ENCODE measurements at places on chromosomes 16 and 17.

GRCh38 chr16:53495325-53495724 is 7.7 kb downstream of the AKTIP start:
- DNase-seq, result no peak

DNA sequence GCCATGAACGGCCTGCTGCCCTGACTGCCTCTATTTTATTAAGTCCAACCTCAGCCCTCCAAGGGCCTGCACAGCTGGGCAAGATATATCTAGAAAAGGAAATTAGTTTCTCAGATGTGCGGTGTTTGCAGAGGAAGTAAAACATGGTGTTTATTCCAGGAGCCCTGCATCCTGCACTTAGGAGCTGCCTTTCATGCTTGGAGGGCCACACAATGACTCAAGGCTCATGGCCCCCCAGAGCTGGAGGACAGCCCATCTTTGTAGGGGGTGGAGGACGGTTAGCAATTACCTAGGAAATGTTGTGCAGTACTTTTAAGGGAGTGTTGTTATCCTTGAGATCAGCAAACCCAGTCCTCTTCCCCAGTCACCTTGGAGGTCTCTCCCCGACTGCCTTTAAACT is 80.5 kb downstream of the COPRS start:
- DNase-seq, result no peak

DNA sequence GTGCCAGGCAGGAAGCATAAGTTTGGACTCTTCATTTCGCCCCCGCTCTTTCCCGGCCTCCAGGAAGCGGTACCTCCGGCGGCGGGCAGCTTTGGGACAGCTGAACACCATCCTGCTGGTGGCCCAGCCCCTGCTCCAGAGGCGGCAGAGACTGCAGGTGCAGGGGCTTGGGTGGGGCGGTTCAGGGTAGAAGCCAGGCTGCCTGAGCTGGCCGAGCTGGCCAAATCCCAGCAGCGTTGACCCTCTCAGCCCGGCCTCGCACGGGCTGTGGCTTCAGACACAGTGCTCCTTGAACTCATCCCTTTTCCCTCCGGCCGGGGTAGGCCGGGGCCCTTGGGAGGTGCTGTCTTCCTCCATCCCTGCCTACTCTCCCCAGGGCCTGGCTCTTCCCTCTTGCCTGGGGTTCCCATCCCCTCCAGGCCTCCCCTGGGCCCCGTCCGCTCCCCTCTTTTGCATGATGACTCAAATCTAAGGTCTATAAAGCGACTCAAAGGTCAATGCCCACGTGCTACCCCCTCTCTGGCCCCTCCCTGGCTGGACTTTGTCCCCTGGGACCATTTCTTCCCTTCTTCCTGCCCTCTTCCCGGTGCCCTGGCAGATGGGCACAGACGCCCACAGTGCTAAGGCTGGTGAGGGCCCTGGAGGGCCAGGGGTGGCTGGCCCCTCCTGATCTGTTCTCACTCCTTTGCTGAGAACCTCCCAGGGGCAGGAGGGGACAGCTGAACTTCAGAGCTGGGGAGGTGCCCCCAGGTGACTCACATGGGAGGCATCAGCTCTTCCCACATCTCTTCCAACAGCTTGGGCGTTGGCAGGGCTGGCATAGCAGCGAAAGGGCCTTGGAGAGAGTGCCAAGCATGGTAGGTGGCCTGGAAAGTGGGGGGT is 22.7 kb downstream of the MYO15B start:
- DNase-seq, result no peak

DNA sequence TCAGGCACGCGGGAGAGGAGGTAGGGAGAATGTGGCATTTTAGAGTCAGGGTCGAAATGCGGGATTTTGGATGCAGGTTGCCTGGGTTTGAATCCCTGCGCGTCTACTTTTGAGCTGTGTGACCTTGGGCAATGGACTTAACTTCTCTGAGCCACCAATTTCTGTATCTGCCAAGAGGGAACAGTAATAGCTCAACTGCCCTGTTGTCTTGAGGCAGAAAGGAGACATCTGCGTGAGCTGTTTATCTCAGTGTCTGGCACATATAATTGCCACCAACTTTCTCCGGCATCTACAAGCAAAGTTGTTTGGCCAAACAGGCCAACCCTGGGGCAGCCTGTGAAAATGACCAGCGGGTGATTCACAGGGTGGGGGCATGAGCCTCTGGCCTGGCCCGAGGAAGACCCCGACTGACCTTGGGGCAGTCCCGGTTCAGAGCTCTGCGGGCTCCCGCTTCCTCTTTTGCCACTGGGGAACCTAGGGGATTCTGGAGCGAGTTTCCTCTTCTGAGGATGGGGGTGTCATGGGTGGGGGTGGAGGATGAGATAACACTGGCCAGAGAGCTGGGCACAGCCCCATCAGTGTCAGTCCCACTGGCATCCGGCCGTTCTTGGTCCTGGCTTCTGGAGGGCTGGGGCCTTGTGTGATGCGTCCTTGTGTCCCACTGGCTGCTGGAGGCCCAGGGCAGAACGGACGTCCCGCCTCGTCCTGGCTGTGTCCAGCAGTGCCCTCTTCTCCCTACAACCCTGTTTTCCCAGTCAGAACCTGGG is 1.3 kb downstream of the SNN start:
- DNase-seq, result no peak

DNA sequence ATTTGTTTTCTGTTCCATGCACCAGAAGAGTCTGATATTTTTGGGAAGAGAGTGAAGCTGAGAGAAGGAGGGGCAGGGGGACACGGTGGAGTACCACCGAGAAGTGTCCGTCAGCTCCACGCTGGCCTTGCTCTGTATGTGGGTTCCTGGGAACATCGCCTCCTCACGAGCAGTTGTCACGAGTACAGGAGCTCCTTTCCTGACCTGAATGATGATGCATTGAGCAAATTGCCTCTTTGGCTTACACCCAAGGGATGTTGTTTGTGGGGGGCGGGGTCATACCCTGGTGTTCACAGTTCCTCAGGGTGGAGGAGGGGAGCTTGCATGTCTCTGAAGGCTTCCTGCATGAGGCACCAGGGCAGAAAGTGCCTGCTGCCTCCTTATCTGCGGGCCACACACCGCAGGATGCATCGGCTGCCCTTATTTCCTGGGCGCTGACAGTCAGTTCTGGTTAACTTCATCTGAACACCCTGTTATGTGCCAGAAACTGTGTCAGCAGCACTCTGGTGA is 36.2 kb downstream of the RGS9 start:
- no peak for DNase-seq

DNA sequence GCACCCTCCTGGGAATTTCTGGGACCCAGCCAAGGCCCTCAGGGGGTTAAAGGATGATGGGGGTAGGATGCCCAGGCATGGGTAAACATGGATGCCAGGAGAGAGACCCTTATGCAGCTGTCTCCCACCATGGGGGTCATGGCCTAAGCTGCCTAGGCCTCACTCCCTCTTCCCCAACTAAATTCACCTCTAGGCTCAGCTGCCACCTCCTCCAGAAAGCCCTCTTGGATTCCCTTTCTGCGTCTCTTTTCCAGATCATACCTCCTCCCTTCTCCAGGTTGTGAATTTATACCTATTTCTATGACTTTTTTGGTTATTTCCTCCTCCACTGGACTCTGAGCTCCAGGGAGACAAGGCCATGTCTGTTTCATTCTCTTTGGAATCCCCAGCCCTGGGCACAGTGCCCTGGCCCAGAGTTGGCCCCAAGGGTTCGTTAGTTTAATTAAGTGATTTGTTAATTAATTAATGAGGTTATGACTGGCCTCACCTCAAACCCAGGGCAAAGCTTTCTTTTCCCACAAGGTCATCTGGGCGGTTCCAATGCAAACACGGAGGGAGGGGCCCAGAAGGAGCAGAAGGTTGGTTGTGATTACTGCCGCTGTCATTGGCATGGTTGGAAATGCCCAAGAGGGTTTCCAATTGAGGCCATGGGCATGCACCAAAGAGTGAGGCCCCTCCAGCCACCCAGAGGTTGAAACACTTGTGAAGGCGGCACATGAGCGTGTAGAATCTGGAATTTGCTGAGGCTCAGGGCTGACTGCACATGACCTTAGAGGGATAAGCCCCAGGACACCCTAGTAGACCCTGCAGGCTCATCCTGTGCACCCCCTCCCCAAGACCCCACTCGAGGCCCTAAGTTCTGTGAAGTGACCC is 6.9 kb upstream of the KRT17 start:
- DNase-seq, result no peak
